ENCODE measurements at places on chromosomes 3 and 15. TPM values are rescaled to one million over a fixed set of nuclear protein-coding genes. Genes with fewer than 3 reads are reported as not detected.

COX5A gene
- 279 TPM for total RNA-seq

LRRC3B gene
- total RNA-seq: 0.31 TPM

FBLN2 gene
- 136 TPM for total RNA-seq

ANKDD1A gene
- 30.0 TPM for total RNA-seq

PTPN9 gene
- total RNA-seq: 50.9 TPM

CFAP91 gene
- total RNA-seq: 9.8 TPM

PSTPIP1 gene
- 0.29 TPM for total RNA-seq

DNA sequence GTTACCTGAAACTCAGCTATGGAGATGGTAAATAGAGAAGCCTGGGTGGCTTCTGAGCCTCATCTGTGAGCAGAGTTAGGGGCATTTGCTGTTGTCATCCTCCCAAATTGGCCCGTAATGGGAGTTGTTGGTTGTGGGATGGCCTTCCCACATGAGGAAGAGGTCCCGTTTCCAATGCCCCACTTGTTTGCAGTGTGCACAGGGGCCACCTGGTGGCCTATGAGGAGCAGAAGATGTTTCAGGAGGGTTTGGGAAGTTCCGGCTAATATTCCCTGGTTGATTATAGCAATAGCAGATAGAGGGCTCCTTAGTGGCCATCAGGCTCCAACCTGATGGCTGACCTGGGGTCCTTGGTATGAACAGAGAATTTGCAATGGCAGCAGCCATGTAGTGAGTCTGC lies 1546.5 kb downstream of the OTOL1 start:
- no peak for DNase-seq

- no peak for DNase-seq
Observed at GRCh38 chr3:149581248-149581647, 76.6 kb downstream of the WWTR1 start.

- DNase-seq: no peak
Observed at GRCh38 chr15:36332301-36332700, 247.1 kb upstream of the CDIN1 start.

GRCh38 chr15:32718821-32719716 lies 1.3 kb downstream of the GREM1 start:
- DNase-seq: peak; percentile 77

- DNase-seq: no peak
Observed at GRCh38 chr15:90106522-90107117, 4.4 kb upstream of the IDH2 start.

GRCh38 chr15:51307811-51308210 lies 30.6 kb downstream of the CYP19A1 start:
- DNase-seq: no peak

DNA sequence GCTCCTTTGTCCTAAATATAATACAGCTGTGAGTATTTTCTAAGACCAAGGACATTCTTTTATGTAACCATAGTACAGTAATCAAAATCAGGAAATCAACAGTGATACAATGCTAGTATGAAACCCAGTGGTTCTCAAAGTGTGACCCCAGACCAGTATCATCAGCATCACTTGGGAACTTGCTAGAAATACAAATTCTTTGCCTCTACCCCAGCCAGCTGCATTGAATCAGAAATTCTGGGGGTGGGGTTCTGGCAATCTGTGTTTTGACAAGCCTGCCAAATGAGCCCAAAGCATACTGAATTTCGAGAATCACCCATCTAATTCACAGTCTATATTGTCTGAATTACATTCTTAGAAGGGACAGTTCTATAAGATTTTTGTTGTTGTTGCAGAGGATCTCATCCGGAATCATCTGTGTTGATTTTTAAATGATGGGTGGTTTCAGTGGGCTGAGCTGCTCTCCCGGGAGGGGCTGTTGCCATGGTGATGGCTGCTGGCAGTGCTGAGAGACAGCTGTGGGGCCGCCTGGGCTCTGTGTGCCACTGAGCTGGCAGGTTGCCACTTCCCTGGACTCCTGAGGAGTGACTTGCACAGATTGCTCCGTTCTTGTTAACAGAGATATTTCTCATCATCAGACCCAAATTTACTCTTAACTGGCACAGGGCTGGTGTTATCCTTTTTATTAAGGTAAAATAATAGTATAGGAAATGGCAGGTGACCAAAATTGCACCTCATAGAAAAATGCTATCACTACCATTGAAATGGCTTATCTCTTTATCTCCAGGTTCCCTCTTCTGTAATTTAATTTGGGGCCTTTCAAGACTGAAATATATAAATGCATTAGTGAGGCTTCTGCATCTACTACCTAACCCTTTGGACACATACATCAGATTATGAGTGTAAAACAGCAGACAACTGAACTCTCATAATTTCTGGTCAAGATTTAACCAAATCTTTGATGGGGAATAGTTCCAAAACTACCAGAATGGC lies 56.5 kb downstream of the NEK11 start:
- DNase-seq: peak; percentile 59

DNA sequence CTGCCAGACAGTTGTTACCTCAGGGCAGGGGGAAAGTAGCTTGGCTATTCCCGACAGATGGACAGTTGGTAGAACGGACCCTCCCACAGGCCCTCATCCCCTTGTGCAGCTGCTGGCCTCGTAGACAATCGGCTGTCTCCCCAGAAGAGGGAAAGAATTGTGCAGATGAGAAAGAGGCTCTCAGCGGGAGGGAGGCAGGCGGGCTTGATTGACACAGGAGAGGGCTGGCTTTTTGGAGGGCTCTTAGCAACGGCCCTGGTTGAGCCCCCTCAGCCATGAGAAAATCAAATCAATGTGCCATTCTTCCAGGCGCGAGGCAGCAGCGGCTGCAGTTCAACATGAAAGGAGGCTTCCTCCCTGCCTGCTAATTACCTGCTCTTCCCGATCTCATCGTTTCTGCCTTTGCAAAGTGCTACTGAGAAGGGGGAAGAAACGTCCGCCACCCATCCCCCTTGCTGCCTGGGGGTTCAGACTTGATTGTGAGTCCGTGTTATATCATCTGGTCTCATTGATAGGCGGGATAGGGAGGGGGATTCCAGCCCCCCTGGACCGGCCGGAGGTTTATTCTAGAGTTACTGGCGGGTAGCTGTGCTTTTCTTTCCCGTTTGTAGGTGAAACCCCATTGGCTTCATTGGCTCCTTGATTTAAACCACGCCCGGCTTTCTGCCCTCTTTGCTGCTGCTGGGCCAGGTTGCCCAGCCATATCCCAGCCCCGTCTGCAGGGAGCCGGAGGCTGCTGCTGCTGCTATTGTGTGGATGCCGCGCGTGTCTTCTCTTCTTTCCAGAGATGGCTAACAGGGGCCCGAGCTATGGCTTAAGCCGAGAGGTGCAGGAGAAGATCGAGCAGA lies at the start of gene TAGLN3:
TSS of gene TAGLN3 (plus strand) at position 287 of the 848 bp plus-strand sequence. CDS start at position 788, 501 bp downstream.
- peak; percentile 86 for DNase-seq

DNA sequence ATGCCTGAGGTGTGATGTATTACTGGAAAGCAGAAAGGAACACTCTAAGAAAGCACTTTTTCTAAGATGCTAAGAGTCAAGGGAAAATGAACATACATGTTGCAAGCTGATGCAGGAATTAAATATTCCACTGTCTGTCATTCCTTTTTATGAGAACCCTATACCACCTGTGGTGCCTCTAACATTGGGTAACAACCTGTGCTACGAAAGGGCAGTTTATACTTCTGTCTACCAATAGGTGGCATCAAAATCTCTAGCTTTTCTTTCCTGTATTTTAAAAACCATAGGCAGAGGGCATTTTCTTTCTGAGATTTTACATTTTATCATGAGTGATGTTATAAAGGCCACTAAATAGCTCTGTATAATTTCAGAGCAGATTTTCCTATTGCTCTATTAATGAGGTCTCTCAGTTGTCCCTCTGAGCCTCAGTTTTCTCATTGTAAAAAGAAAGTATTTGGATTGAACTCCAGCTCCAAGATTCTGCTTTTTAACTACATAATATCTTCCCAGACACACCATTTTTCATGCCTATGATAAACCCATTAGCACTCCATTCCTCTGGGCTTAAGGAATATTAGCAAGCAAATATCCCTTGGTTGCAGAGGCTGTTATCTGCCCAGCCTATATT lies 3.5 kb upstream of the CPNE4 start:
- no peak for DNase-seq

DNA sequence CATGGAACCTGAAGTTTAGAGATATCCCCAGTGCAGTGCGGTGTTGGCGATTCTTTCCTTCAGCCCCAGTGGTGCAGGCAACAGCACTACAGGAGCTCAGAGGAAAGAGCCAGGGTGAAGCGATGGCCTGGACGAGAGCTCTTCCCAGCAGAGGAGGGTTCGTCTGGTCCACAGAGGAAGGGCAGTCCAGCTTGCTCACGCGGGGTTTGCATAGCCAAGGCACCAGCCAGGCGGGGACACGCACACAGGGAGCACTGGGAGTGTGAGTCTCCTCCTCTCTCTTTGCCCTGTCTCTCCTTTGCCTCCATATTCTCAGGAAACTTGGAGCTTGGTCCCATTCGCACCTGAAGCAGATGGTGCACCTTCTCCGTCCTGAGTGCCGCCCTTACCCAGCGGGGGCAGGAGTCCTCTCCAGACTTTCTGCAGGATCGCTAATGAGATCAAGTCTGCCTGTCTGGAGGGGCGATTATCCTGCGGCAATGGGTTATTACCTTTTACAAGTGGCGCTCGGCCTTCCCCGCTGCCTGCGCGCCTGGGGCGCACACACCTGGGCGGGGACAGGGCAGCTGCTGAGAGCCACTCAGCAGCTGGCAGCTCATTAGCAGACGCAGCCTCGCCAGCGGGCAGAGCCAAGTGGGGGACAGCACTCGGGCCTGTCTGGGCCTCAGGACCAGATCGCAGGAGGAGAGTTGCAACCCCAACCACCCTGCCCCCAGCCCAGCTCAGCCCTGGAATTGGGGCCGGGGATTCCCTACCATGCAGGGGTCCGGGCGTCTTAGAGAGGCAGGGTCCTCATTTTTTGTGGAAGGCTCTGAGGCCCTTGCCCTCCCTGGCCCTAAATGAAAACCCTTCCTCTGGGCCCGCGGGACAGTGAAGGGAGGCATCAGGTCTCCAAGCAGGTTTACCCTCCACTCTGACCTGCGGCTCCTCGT lies 119.0 kb upstream of the MEF2A start:
- peak; percentile 52 for DNase-seq

- DNase-seq: no peak
Observed at GRCh38 chr3:155313300-155313699, 19.8 kb upstream of the STRIT1 start.

- DNase-seq: no peak
Observed at GRCh38 chr15:49137861-49138260, 17.5 kb downstream of the COPS2 start.

DNA sequence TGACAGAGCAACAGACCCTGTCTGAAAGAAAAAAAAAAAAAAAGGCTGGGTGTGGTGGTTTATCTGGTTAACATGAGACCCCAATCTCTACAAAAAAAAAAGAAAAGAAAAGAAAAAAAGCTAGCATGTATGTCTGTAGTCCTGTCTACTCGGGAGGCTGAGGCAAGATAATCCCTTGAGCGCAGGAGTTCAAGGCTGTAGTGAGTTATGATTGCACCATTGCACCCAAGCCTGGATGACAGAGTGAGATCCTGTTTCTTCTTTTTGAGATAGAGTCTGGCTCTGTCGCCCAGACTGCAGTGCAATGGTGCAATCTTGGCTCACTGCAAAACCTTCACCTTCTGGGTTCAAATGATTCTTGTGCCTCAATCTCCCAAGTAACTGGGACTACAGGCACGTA lies 8.4 kb upstream of the DHX30 start:
- no peak for DNase-seq

- DNase-seq: peak; percentile 94
Observed at GRCh38 chr15:42084465-42085235, 9.7 kb downstream of the PLA2G4D start.

GRCh38 chr3:41701191-41701698 lies 260.7 kb downstream of the ULK4 start:
- no peak for DNase-seq

GRCh38 chr3:104856741-104857140 lies 510.0 kb upstream of the ALCAM start:
- DNase-seq: no peak

GRCh38 chr15:101646672-101647071 lies 5.5 kb downstream of the TM2D3 start:
- no peak for DNase-seq

DNA sequence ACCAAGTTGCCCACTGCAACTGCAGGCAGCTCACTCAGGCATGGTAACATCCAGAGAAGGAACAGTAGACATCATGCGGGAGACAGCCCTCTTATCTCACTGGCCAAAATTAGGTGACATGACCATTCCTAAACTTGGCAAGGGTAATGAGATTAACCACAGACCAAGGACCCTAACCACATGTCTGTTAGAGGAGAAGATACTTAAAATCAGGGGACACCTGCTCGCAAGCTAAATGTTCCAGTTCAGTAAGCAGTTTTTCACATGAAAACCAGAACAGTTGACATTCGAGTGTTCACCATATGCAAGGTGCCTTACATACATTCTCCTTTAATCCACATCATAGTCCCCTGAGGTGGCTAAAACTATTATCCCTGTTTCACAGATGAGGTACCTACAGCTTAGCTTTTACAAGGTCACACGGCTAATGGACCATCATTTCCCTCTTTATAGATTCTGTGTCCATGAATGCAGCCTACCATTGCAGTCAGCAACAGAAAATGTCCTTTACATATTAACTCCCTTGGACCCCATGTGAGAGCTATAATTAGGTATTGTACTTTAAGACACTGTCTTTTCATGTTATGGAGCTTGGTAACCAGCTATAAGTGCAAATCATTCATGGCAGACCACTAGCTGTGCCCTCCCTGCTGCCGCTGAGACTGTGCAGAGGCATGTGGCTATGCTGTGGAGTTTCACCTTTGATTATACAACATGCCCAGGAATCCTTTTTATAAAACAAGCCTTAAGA lies 154.1 kb downstream of the LIPC start:
- no peak for DNase-seq

Measured in endodermal cell (in vitro differentiated cells).